ENCODE measurements at places on chromosomes 3 and 15.
A peak's percentile ranks its signal among the peaks of the same experiment; 100 is the strongest.

- DNase-seq, result peak; percentile 63
Observed at GRCh38 chr3:66938338-66938963, 59.7 kb upstream of the KBTBD8 start.

- DNase-seq, result no peak
Observed at GRCh38 chr3:169842960-169843359, 26.8 kb downstream of the LRRC31 start.

GRCh38 chr3:78507196-78507984 lies 1260.4 kb downstream of the ROBO1 start:
- no peak for DNase-seq

GRCh38 chr3:155230382-155230781 lies 63.1 kb downstream of the STRIT1 start:
- DNase-seq, result no peak

GRCh38 chr3:171788546-171789351 lies 21.5 kb downstream of the PLD1 start:
- DNase-seq, result no peak

DNA sequence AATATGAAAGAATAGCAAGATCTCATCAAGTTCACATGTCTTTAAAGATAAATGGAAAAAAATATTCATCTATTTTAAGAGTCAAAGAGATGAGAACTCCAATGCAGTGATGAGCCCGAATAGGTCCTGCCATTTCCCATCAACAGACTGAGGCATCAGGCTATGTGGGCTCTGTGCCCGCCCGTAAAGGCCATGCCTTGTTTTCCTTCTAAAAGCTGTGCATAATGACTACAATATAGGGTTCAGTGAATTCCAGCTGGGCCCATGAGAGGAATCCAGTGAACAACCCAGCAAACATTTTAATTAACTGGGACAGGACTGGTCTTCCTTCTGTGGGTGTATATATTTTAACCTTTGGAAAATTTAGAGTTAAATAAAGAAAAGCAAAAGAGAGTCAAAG lies 44.6 kb downstream of the RASGRP1 start:
- no peak for DNase-seq

GRCh38 chr15:60853109-60853508 lies 374.2 kb upstream of the ICE2 start:
- DNase-seq, result no peak

GRCh38 chr3:152973575-152973974 lies 138.6 kb downstream of the P2RY1 start:
- no peak for DNase-seq

GRCh38 chr3:152469248-152470025 lies 200.7 kb downstream of the MBNL1 start:
- DNase-seq, result no peak

DNA sequence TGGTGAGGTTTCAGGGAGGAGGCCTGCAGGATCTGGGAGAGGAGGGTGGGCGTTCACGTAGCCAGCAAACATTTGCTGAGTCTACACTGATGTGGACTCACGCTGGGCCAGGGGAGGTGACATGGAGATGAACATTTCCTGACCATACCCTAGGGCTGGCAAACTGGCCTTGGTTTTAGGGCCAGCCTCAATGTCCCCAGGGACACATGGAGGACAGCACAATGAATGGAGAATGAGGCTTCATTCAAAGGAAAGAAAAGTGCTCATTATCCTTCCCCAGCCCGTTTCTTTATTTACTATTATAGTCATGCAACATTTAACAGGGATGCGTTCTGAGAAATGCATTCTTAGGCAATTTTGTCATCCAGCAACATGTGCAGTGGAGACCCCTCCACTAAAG lies 26.8 kb downstream of the ACAN start:
- DNase-seq, result no peak

- no peak for DNase-seq
Observed at GRCh38 chr3:189839576-189839975, 208.4 kb downstream of the TP63 start.

GRCh38 chr15:81911022-81911971 lies 134.5 kb downstream of the MEX3B start:
- DNase-seq, result no peak

DNA sequence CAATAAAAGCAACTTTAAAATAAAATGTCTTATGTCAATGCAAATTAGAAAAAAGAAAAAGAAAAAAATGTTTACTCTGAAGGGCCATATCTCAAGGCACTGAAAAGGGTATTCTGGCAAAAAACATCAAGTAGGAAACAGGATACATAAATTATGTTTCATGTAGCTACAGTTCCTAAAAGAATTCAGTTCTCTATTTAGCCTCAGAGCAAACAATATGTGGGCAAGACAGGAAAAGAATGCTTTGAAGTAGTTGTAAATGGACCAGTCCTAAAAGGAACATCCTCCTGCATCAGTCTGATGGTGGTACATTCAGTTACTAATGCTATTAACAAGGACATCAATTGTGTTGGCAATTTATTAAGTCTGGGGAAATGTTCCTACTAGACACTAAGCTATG lies 8.1 kb downstream of the COMMD2 start:
- DNase-seq, result no peak

- no peak for DNase-seq
Observed at GRCh38 chr3:18556503-18557135, 131.5 kb upstream of the SATB1 start.

- no peak for DNase-seq
Observed at GRCh38 chr3:16383864-16384263, 118.9 kb downstream of the OXNAD1 start.

- DNase-seq, result no peak
Observed at GRCh38 chr15:56869573-56869972, 48.9 kb upstream of the TCF12 start.

DNA sequence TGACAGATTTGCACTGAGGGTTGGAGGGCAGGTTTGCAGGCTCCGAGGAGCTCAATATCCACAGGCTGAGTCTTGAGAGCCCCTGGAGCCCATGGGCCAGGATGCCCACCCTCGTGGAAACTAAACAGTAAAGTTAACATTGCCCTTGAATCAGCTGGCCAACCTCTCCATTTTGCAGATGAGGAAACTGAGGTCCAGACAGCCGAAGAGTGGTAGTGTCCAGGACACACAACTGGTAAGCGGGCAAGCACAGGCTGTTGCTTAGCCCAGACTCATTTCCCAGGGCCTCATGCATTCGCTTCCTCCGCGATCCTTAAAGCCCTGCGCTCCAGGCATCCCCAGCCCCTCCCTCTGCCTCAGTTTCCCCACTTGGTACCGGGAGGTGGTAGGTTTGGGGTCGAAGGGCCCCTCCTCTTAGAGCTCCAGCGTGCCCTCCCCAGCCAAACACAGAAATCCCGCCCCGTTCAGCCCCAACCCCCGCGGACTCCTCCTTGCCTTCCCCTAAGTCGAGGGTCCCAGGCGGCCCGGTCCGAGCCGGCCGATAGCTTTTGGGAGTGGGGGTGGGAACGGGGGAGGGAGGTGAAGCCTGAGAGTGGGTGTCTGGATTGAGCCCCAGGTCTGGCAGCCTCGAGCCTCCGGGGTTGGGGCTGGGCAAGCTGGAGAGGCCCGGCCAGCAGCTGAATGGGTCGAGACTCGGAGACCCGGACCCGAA lies 3.5 kb downstream of the PTH1R start:
- no peak for DNase-seq

DNA sequence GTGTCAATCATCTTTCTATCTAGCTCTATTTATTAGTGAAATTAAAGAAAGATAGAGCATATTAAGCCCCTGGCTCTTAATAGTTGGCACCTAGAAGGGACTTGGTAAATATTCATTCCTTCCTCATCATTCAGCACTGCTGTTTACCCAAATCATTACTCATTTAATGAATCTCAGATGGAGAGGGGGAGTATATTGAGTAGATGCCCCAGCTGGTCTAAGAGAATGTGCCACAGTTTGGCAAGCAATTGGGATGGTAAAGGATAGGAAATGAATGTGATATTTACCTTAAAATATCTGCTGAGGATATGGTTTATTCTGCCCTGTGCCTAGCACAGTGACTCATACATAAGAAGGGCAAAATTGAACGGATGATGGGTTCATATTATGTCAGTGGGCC lies 6.0 kb downstream of the IL1RAP start:
- DNase-seq, result no peak

- DNase-seq, result no peak
Observed at GRCh38 chr15:92009162-92009561, 155.7 kb downstream of the SLCO3A1 start.

DNA sequence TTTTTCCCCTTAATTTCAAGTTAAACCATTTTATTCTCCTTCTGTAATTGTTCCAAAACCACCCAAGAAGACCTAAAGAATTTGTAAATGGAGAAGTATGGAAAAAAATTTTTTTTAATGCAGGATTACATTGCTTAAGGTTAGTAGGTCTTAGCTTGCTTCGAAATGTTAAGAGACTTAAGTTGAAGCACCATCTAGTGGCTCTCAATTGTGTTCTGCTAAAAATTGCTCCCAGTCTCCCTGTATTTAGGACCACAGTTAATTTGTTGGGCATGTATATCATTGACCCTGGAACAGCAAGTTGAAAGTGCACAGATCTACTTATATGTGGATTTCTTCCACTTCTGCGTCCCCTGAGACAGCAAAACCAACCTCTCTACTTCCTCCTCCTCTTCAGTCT lies 32.4 kb downstream of the CD200R1L start:
- DNase-seq, result no peak

DNA sequence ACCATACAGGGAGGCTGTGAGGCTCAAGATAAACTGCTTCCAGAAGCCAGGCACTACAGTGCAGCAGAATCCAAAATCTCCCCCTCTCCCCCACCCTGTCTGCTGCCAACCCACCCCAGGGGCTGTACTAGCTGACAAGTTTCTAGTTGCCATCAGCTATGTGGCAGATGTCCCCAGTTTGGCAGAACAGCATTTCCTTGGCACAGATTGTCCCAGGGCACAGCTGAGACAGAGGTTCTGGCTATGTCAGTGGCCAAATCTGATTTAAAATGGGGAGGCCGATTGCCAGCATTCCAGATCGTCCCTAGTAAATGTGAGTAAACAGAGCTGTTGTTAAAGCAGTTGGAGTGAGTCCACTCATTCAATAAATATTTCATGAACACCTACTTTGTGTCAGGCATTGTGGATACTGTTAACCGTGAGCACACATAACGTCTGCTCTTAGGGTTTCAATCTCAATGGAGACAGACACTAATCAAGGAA lies 28.0 kb upstream of the CCDC174 start:
- no peak for DNase-seq

- peak; percentile 39 for DNase-seq
Observed at GRCh38 chr3:87503900-87504498, 227.6 kb upstream of the POU1F1 start.

DNA sequence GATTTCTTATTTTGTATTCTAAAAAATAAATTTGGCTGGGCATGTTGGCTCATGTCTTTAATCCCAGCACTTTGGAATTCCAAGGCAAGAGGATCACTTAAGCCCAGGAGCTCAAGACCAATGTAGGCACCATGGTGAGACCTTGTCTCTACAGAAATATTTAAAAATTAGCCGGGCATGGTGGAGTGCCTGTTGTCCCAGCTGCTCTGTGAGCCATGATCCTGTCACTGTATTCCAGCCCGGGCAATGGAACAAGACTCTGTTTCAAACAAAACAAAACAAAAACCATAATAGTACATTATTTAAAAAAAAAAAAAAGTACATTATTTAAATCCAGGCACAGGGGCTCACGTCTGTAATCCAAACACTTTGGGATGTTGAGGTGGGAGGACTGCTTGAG lies 5.5 kb upstream of the RTF1 start:
- DNase-seq, result no peak

GRCh38 chr3:76961284-76961683 lies 78.6 kb upstream of the ROBO2 start:
- DNase-seq, result no peak

DNA sequence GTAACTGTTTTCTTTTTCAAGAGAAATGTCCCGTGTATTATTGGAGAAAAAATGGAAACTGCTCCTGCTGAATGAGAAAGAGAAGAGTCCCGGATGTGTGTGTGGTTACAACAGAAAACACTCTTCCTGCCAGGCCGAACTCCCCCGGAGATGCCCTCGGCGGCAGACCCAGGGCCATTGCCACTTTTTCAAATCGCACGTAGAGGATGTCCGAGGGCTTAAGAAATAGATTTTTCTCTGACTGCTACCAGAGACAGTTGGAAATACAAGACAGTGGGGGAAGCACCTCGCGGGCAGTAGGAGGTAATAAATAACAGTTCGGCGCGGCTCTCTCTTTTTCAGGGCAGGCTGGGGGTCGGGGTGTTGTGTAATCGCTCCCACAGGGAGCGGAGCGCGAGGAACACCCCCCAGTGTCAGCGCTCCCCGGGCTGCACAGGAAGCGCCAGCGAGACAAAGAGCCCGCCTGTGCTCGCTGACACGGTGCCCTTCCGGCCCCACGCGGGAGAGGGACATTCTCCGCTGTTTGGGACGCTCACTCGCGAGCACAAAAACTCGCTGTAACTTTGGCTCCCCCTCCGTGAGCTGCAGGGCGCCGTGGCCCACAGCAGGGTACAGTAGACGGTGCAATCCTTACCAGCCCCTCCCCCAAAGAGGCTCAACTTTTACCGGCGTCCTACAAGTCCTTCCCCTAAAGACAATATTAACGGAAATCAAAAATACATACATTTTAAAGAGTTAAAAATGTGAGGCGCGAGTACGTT lies 1.1 kb downstream of the VGLL4 start:
- DNase-seq, result peak; percentile 72

DNA sequence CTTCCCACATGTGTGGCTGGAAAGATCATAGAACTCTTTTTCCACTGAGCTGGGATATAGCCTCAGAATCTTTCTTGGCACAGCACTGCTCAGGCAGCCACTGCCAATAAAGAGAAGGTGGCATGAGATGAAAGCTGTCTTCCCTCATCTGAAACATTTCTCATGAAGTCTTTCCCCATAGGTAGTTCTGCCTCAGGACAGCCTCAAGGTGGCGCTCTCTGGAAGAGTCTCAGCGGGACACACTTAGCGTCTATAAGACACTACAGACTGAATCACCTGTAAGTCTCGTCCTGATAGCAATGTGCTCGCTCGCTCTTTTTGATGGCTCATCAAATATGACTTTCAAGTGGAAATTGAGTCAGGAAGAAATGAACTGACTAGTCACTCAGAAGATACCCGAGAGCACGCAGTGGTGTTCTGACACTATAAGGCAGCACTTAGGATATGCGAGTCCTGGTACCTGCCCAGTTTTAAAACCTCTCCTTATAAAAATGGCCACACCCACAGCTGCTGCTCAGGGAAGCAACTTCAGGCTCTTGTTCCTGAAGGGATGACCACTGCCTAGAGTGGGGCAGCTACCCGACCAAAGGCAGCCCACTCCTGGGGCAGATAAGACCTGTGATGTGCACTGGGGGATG lies 269.5 kb downstream of the SUCLG2 start:
- no peak for DNase-seq

- no peak for DNase-seq
Observed at GRCh38 chr15:88894348-88894818, 961 bp downstream of the HAPLN3 start.

DNA sequence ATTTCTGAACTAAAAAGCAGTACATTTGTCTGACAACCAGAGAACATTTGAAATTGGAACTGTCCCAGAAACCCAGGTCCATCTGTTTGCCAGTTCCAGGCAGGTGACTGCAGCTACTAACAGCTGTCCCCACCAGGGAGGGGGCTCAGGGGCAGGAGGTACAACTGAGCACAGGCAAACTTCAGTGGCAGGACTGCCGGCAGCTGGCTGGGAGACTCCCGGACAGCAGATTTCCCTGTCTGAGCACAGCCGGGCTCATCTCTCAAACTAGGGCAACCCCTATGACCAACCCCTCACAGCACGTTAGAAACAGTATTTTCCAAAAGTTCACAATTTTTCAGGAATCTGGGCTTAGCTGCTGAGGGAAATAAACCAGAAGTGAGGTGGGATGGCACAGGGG lies 88.8 kb downstream of the MEGF11 start:
- DNase-seq, result no peak
